ENCODE measurements at places on chromosomes 13 and 19.

DNA sequence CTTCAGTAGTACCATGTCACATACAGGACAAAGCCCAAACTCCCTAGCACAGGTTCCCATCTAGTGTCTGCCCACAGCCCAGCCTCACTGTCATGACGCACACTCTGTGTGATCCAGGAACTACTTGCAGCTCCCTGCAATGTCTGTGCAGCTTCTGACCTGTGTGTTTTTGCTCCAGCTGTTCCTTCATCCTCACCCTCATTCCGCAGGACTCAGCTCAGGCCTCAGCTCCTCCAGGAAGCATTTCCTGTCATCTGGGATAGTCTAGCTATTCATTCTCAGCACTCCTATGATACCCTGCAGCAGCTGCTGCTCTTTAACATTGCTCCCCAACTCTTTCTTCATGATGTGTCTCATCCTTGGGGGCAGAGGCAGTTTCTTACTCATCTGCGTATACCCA, 56.1 kb downstream of the ENOX1 start:
- DNase-seq, result no peak

DNA sequence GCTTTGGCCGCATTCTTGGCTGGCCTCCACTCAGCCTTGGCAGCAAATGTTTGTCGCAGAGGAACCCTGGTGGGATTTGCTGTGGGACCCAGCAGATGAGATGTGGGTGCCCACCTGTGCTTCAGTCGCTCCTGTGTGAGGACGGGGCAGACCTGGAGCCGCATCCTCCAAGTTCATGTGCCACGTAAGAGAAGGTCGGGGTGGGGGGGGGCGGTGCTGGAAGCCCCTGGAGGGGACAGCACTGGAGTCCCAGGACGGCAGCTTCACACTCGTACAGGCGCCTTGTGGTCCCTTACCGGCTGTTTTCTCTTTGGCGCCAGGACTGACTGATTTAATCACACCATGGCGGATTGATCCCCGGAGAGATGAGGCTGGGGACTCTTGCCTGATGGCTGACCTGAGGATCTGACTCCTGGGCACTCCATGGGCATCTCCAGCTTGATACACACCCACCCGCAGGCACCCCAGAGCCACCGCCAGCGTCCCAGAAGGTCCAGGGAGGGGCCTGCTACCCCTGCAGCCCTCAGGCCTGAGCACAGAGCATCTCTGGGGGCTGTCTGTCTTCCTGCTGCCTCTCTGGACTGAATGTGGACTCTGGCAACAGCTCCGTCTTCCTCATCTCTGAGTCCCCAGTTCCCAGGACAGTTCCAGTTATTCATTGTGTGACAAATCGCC, 10.0 kb upstream of the GRTP1 start:
- DNase-seq, result no peak

DNA sequence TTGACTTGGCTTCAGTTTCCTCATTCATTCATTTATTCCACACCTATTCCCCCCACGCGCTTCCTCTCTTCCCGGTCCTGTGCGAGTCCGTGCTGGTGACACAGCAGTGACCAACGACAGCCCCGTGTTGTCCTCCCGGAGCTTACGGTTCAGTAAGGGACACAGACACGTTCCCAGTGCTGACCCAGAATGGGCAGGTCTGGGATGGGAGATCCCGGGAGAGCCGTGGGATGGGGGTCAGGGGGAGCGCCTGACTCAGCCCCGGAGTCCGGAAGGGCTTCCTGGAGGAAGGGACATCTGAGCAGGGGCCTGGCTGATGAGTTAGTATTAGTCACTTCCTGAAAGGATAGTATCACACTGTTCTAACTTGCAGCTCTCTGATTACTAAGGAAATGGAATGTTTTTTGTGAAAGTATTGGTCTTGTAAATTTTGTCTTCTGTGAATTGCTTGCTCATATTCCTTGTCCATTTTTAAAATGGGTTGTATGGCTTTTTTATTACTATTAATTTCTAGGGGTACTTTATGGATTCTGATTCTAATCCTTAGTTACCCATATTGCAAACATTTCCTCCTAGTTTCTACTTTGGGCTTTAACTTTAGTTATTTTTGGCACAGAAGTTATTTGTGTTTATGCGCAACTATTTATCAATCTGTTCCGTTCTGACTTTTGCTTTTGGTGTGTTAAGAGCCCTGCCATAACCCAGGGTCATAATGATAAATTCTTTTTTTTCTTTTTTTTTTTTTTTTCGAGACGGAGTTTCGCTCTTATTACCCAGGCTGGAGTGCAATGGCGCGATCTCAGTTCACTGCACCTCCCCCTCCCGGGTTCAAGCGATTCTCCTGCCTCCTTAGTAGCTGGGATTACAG, 708 bp upstream of the ERCC1 start:
- peak; percentile 23 for DNase-seq

DNA sequence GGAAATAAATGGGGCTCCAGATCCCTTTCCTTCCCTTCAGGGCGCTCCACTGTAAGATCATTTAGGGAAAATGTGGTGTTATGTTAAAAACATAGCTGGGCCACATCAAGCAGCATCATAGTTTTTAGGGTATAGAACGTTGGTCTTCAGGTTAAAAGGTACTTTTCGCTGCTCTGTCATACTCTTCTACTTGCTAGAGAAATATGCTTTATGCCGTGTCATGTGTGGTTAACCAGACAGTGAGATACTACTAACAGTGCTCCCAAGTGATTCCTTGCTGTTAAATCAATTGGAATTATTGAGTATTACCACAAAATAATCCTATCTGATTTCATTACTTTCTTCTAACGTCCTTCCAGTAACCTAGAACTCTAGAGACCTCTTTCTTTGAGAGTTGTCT, 1.1 kb upstream of the NDFIP2 start:
- no peak for DNase-seq

- peak; percentile 10 for DNase-seq
These were observed 80.7 kb downstream of the RNASEH2B start for GRCh38 chr13:50990065-50990817.

DNA sequence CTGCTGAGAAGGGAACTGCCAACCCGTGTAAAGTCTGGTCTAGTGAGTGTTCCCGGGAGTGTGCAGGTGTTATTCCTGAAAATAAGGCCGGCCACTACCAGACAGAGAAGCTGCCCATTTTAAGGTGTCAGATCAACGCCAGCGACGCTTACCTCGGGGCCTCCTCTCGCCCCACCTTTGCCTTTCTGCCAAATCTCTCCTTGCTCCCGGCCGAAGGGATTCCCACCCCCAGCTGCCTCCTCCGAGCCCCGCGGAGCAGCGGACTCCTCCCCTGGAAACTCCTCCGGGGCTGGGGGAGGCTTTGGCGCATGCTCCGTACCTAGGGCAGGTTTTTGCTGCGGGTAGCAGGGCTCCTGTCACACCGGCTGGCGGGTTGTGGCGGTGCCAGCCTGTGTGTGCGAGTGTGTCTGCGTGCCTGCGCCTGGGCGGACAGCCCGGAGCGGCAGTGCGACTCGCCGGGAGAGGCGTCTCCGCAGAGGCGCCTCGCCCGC, at the start of gene HS6ST3:
Gene HS6ST3, plus strand, starts transcription at position 359 of the 491 bp plus-strand sequence.
- no peak for DNase-seq

DNA sequence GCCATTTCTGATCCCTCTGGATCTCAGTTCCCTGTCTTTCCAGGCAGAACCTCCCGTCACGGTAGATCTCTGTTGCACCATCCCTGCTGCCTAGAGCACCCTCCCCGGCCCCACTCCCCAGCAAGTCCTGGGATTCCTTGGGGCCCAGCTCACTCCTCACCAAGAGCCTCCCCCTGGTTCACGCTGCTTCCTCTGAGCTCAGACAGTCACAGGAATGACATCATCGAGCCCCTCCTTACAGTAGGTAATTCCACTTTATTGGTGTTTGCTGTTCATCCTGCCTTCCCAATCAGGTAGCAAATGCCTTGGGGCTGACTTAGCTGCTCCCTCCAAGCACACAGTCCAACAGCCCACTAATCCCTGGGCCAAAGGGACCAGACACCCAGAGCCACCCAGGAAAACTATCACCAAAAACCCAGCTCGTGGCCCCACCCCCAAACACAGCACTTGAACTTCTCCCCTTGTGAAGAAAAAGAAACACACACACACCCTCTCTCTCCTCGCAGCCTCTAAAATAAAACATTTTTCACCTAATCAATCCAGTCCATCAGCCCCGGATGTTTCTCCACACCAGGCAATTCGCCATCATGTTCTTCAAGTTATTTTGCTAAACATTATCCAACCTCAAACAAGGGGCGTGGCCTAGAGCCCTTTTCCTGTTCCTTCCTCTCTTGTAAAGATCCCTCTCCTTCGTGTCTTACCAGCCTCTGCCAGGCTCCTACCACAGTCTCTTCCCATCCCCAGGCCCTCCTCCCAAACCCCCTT, 2.5 kb downstream of the NAPA start:
- DNase-seq, result peak; percentile 53

DNA sequence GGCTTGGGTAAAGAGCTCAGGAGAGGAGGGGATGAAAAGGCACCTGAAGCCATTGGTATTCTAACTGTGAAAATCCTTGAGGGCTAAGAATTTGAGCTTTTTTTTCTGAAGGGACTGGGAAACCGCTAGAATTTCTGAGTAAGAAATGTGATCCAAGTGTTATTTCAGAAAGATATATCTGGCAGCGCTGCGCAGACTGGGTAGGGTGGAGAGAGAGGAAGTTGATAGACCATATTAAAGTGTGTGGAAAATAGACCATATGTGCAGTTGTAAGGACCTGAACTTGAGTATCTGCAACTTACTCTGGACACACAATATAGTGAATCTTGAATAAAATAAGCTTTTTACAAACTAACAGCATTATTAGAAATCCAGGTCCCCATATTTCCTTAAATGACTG, 427.4 kb downstream of the NDFIP2 start:
- DNase-seq, result no peak

GRCh38 chr19:15291548-15292021, 40.8 kb downstream of the BRD4 start:
- DNase-seq, result no peak

DNA sequence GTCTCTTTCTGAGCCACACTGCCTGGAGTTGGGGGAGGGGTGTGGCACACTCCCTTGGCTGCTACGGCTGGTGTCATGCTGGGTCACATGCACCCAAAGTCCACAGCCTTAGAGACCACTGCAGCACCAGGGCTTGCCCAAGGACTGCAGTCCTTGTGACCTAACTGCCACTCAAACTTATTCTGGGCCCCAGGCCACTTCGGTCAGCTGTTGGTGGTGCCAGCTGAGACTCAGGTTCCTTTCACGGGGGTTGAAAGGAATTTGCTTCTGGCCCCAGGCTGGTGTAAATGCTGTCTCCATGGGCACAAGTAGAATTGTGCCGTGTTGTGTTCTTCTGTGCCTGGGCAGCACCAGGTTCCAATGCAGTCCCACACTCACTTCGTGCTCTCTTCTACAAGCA, 9.5 kb upstream of the VN1R1 start:
- DNase-seq, result no peak

DNA sequence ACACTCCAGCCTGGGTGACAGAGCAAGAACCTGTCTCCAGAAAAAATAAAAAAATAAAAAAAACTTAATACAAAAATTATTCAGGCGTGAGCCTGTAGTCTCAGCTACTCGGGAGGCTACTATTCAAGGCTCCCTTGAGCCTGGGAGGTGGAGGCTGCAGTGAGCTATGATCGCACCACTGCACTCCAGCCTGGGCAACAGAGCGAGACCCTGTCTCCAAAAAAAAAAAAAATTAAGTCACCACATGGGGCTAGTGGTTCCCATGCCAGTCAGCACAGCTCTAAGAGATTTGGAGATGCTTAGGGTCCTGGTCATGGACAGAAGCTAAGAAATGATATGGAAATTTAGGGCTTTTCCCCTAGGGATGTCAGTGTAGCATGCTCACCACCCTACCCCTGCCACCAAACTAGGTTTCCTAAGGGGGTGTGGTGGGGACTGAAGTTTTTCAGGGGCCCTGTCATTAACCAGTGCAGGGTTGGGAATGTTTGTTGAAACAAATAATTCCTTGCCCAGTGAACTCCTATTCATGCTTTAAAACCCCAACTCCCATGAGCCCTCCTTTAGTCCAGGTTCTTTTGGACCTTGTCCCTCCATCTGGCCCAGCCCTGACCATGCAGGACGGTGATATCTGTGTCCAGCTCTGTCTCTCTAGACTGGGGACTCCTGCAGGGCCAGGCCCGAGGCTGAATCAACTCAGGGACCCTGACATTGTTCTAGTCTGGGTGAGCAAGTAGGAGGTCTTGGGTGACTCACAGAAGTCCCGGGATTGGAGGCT, 1.8 kb downstream of the FCHO1 start:
- no peak for DNase-seq

- no peak for DNase-seq
These were observed 43.1 kb downstream of the RASA3 start for GRCh38 chr13:114089341-114089740.

GRCh38 chr19:48248081-48248833, 7.5 kb downstream of the CARD8 start:
- DNase-seq, result no peak

DNA sequence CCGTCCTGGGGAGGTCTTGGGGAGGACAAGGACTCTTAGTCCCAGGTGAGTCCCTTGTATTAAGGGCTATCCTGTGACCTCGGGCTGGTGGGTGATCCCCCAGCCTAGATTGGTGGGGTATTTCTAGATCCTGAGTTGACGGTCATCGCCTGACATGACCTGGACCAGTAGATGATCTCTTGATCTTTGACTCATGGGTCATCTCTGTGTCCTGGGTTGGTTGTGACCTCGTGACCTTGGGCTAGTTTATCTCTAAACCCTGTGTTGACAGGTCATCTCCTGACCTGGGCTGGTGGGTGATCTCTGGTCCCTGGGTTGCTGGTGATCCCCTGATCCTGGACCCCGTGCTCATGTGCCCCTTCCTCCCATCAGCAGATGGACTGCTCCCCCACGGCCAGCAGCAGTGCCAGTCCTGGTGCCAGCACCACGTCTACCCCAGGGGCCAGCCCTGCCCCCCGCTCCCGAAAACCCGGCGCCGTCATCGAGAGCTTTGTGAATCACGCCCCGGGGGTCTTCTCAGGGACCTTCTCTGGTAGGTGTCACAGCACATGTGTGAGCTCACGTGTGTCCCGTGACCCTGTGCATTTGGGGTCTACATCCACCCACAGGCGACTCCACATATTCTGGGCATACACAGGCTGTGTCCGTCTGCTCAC, 6.3 kb downstream of the MIDN start:
- DNase-seq, result no peak

DNA sequence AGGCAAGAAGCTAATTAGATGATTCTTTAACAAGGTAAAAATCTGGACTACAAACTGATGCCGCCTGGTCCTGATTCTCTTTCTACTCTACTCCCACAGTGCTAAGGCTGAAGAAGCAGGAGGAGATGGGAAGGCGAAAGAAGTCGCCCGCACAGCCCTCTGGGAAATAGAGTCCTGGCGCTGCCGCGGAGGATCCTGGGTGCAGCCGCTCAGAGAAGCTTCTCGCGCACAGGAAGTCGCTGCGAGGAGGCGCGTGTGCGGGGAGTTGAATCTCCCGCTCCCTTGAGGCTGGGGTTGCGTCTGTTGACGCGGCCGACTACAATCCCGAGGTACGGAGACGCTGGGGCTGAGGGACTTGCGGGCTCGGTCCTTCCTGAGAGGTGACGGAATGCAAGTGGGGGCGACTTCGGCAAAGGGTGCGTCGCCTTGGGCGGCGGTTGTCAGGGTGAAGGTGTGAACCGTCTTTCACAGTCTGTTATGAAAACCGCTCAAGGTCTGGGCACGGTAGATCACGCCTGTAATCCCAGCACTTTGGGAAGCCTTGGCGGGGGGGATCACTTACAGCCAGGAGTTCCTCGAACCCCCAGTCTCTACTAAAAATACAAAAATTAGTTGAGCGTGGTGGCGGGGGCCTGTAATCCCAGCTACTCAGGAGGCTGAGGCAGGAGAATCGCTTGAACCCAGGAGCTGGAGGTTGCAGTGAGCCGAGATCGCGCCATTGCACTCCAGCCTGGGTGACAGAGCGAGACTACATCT, at the start of gene ZNF473:
Gene ZNF473, plus strand, starts transcription at position 212 of the 756 bp plus-strand sequence. CDS start 5,078 bp downstream, outside the sequence.
- DNase-seq, result no peak

GRCh38 chr13:37602733-37603381, 4.3 kb upstream of the POSTN start:
- DNase-seq, result no peak

- peak; percentile 82 for DNase-seq
These were observed 5.5 kb upstream of the EMP3 start for GRCh38 chr19:48319647-48320541.

Data from hematopoietic multipotent progenitor cell treated with erythropoietin and hydrocortisone succinate and interleukin-3 and kit ligand, for 15 days (in vitro differentiated cells).